ENCODE measurements at places on chromosomes 2 and 18.

DNA sequence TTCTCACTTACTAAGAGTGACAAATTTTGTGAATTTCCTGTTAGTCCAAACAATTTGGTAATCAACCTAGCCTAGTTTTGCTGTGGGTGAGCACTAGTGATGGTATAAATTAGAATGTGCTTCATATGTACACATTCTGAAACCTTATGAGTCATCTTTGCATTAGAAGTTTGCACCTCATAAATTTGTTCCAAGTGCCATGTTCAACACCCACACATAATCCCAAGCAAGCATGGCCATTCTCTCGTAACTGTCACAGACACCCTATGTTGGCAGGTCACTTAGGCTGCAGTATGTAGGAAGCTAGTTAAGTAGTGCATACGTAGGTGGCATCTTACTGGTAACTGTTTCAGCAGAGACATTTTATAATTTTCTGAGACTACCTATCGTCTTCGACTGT, 46.9 kb downstream of the NAB1 start:
- no peak for DNase-seq

DNA sequence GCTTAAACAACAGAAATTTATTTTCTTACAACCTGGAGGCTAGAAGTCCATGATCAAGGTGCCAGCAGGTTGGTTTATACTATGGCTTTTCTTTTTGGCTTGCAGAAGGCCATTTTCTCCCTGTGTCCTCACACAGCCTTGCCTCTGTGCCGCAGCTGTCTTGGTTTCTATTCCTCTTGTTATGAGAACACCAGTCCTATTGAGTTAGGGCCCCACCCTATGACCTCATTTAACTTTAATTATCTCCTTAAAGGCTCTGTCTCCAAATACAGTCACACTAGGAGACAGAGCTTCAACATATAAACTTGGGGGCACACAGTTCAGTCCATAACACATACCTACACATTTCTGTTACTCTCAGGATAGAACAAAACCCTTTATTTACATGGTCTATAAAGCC, 17.3 kb upstream of the RHOB start:
- DNase-seq = no peak

- DNase-seq = no peak
Measured at GRCh38 chr2:134457765-134458472, 204.0 kb downstream of the MGAT5 start.

- no peak for DNase-seq
Measured at GRCh38 chr2:232960862-232961261, 52.2 kb downstream of the NGEF start.

DNA sequence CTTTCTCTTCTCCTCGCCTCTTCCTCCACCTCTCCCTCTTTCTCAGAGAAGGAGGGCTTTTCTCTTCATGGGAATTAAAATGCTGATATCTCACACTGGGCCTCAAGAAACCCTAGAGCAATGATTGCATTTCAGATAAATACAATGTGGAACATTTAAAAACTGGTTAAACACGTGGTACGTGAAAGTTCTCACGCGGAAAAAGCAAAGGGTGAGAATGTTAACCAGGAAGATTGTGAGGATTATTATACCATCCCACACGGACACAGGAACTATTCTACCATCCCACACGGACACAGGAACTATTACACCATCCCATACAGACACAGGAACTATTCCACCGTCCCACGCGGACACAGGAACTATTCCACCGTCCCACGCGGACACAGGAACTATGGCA, 182.4 kb downstream of the TMEM18 start:
- DNase-seq = no peak

- DNase-seq = no peak
Measured at GRCh38 chr2:43136011-43136799, 90.2 kb downstream of the ZFP36L2 start.

DNA sequence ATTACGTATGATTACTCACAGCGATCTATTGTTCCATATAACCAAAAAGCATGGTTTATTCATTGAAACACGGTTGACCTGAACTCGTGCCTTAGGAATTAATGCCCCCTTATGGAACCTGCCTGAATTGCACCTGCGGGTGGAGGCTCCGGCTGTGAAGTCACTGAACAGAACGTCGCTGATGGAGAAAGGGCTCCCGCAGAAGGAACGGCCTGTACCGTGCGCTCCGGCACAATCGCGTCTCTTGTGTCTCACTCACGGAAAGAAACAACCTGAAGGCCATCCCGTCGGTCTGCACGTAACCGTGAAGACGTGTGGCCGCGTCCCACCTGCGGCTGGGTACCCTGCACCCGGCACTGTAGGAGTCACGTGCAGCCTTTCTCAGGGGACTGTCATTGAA, 133.1 kb downstream of the NFATC1 start:
- peak; percentile 59 for DNase-seq

DNA sequence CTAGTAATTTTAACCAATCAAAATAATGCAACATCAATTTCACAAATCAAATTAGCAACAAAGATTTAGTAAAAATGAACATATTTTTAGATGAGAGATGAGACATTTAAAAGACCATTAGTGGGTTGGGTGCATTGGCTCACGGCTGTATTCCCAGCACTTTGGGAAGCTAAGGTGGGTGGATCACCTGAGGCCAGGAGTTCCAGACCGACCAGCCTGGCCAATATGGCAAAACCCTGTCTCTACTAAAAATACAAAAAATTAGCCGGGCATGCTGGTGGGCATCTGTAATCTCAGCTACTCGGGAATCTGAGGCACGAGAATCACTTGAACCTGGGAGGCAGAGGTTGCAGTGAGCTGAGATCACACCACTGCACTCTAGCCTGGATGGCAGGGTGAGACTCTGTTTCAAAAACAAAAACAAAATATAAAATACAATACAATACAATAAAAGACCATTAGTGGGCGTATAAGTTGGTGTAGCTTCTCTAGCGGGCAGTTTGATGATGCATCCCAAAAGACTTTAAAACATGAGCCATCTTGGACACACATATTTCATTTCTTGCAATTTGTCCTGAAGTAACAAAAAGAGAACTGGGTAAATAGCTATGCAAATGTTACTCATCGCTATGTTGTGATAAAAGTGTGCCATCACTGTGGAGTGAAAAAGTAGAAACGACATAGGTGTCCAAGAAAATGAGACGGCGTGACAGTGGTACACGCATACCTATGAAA, 101.8 kb downstream of the COL6A3 start:
- DNase-seq = no peak

DNA sequence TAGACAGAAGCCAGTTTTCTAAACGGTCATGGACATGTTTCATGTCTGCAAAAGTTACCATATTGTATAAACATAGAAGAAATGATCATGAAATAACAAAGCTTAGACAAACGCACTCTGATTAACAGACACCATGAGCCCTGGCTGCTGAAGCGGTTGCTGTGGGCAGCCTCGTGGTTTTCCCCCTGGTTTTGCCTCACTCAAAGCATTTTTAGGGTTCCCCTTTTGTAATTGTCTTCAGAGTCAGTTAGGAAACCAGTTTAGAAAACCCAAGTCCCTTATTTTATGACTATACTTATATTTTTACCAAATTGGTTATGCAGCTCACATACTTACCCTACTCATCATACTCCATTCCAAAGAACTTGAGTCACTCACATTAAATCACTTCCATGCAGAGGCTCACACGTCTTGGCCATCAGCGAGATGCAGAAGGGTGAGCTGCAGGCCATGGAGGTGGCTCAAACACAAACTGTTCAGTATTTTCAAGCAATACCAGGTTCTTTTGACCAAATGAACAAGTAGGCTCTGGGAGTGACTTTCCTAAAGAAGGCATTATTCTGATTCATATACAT, 105.6 kb upstream of the SALL3 start:
- DNase-seq = no peak

GRCh38 chr2:134203175-134203574, 50.7 kb upstream of the MGAT5 start:
- DNase-seq = no peak

DNA sequence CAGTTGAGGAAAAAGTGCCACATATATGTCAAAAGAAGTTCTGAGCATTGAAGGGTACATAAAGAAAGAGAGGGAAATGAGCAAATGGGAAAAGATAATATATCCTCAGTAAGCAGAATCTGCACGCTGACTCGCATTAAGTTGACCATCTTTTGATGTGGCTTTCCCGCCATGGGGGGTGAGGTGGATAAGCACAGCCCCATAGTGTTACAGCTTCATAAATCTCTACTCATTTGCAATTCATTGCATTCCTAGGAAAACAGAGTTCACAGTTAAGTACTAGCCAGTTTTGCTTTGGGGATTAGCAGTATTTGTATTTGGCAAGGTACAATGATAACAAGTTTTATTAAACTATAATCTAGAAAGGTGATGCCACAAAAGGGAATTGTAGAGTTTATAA, 814.2 kb downstream of the LRP1B start:
- no peak for DNase-seq

- no peak for DNase-seq
Measured at GRCh38 chr18:6781142-6781714, 51.7 kb downstream of the ARHGAP28 start.

- no peak for DNase-seq
Measured at GRCh38 chr2:109125593-109126500, 3.2 kb upstream of the SH3RF3 start.

DNA sequence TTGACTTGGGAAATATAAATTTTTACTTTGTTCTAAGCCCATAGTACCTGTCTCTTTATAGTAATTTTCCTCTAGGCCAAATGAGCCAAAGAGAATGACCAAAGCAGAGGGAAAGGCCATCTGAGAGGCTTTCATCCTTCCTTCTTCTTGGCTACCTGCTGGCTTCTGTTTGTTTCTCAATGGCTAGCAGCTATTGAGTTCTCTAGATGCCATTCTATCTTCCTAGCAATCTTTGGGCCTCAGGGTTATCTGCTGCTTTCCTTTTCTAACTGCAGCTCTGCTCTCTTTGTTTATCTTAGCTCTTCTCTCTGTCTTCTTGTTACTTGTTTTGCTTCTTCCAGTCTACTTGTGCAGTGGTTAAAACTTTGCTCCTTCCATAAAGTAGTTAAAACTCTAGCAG, 601.1 kb upstream of the NRXN1 start:
- no peak for DNase-seq

DNA sequence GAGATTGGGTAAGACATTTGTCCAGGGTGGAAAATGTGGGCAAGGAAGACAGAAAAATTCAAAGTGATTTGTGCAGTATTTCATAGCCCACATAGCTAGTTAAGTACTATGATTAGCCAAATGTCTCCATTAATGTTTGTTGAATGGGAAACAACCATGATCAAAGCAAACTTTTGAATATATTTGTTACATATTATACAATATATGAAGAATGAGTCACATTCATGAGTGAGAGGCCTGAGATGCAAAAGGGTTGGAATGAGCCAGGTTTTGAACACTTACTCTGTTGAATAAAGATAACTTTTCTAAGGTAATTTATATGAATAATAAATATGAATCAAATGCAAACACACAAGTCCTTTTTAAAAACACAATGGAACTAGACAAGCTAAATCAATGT, 984.5 kb upstream of the CDH2 start:
- DNase-seq = no peak

- DNase-seq = no peak
Measured at GRCh38 chr2:11177871-11178690, 22.8 kb downstream of the SLC66A3 start.

DNA sequence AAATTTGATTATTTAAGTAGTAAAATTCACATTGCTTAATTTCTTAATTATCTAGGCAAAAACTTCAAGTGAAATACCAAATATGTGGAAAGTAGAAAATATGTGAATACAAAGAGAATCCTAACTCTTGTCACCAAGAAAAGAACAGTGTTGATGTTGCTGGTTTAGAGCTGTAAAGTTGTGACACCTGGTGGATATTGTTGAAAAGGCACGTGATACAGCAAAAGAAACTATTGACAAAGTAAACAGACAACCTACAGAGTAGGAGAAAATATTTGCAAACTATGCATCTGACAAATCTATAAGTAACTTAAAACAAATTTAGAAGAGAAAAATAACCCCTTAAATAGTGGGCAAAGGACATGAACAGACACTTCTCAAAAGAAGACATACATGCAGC, 25.6 kb upstream of the ZC3H15 start:
- DNase-seq = peak; percentile 23

GRCh38 chr2:101714118-101714517, 16.6 kb downstream of the MAP4K4 start:
- DNase-seq = no peak

Measured in NCI-H146 (cell line).